Eye (tissue), 1 donor: ENCODE measurements at places on chromosomes 6 and 20.
A peak's percentile ranks its signal among the peaks of the same experiment; 100 is the strongest.

GRCh38 chr6:42704937-42705374 lies 17.4 kb downstream of the PRPH2 start:
- no peak for DNase-seq

DNA sequence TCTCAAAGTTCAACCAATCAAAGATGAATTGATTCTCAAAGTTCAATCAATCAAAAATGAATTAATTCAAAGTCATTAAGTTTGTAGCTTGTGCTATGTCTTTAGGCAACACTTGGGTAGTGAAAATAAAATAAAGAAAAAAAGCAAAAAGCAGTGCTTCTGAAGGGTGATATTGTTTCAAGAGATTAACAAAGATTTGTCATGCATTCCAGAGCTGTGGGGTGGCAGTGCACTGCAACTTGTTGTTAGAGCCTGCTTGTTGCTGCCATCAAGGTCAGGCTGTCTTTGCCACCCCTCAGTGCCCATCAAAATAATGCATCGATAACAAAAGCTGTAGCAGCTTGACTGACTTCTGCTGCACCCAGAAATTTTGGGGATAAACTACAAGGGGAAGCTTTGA lies 128.6 kb downstream of the RNF144B start:
- no peak for DNase-seq

DNA sequence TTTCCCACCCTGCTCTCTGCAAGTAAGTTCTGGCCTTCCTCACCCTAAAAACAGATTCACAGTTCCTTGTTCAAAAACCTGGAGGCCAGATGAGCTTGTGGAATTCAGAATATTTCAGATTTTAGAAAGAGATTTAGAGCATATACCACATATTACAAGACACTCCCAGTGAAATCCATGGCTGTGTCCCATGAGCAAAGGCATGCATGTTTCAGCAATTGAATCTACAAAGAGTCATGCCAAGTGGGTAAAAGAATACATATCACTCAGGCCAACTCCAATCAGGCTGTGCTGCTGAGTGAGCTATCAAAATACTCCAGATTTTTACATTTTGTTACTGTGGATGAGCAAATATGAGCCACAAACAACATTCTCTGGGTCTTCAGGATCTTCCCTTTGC lies 10.2 kb upstream of the NEDD9 start:
- no peak for DNase-seq

- no peak for DNase-seq
Observed at GRCh38 chr20:59781226-59781625, 152.2 kb downstream of the SYCP2 start.

DNA sequence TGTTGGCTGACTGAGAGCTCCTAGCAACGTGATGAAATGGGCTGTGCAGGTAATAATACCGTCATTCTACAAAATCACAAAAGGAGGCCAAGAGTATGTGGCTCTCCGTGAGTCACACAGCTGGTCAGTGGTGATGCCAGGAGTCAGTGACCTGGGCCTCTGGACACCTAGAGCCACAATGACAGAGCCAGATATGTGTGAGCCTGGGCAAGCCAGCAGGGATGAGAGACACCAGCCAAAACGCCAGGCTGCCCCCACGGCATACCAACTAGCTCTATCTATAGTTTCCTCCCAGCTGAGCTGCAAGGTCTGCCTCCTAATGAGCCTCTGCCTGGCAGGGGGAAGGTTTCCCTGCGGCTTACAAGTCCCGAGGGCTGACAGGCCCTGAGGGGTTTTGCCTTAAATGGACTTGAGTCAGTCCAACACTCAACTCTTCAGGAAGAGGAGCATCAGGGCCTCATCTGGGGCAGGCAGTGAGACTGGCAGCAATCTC lies 70.0 kb downstream of the CPNE5 start:
- peak; percentile 35 for DNase-seq

DNA sequence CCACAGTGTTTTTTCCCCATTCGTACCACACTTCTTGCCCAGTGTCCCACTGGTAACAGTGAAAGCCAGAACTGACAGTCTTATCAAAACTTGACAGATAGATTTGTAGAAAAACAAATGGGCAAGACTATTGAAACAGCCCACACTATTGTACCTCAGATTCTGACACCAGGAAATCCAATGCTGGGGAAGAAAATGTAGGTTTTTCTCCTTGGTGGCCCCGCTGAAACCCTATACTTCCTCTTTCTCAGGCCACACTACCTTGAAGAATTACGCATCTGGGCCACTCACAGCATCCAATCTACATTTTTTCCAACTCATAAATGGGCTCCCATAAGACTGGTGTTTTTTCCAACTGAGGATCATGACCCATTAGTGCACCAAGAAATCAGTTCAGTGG lies 90.9 kb upstream of the HDDC2 start:
- DNase-seq: no peak

DNA sequence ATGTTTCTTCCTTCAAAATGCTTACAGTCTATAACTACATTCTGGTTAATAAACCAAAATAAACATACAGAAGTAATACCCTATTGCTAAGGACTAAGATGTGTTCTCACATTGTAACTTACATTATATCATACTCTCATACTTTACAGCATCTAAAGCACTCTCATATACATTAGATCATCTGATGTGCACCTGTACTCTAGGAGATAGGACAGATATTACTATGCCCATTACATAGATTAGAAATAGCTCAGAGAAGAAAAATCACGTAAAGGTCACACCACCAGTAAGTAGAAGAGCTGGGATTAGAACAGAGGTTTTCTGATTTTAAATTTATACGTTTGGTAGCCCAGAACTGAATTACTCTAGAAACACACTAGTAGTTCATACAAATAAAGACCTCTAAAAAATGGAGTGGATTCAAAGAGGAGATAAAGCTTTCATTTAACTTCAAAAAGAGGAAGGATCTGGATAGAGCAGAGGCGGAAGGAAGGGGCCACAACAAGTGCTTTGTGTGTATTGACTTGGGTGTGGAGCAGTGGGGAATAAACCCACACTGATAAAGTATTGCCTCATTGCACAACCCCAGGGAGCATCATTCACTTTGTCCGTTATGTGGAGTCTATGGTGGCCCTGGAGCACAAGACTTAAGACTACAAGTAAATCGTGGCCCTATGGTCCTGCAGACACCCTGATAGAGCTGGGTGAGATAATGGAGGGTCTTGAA lies 30.9 kb downstream of the SLC2A12 start:
- DNase-seq: no peak

DNA sequence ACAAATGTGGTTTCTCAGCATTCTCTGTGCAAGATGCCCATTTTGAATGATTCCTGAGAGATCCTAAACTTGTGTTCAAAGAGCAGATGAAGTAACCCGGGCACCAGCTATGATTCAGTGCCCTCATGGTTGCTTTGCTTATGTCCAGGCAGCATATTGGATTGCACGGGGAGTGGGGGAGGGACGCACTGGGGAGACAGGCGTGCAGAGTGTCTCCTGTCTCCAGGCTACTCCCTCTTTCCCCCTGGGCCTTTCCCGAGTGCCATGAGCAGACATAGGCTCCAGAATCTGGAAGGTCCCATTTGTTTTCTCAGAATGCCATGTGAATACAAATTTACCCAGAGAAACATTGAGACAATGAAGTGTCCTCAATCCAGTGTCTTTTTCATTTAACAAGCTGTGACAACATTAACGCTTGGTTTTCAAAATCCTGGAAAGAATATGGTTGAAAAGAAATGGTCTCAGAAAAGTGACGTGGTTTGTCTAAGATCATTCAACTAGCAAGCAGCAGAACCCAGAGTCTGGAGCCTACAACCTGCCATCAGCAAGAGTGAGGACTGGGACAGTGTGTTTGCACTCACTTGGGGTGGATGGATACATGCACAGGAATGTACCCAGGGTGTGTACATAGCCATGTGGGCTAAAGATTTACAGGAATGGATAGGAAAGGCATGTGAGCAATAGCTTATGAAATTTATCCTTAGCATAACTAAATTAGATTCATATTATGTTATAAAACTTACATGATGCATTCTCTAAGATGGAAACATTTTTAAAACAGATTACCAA lies 4.2 kb downstream of the SYNDIG1 start:
- DNase-seq: no peak

DNA sequence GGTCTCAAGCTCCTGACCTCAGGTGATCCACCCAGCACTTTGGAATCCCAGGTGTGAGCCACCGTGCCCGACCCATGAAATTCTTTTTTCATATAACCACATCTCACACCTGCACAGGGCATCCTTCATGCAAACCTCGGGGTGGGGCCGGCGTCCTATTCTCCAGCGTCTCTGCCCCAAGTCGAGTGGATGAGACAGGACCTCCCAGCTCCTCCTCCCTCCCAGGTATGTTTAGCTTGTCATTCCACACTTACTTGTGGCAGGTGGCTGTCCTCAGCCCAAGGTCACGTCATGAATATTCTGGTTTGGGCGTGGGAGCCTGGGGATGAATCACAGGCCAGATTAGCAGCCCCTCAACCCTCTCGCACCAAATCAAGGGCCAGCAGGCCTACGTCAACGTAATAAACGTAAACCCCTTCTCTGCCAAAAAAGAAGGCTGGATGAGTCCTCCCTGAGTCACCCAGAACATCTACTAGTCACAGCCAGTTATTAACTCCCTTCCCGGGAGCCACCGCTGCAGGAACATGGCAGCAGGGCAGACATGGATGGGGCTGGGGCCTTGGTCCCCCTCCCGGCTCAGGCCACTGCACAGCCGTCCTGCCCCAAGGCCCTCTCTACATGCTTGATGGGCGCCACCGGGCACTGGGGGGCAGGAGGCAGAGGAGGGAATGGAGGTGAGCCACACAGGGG lies 91.7 kb downstream of the YTHDF1 start:
- DNase-seq: no peak

DNA sequence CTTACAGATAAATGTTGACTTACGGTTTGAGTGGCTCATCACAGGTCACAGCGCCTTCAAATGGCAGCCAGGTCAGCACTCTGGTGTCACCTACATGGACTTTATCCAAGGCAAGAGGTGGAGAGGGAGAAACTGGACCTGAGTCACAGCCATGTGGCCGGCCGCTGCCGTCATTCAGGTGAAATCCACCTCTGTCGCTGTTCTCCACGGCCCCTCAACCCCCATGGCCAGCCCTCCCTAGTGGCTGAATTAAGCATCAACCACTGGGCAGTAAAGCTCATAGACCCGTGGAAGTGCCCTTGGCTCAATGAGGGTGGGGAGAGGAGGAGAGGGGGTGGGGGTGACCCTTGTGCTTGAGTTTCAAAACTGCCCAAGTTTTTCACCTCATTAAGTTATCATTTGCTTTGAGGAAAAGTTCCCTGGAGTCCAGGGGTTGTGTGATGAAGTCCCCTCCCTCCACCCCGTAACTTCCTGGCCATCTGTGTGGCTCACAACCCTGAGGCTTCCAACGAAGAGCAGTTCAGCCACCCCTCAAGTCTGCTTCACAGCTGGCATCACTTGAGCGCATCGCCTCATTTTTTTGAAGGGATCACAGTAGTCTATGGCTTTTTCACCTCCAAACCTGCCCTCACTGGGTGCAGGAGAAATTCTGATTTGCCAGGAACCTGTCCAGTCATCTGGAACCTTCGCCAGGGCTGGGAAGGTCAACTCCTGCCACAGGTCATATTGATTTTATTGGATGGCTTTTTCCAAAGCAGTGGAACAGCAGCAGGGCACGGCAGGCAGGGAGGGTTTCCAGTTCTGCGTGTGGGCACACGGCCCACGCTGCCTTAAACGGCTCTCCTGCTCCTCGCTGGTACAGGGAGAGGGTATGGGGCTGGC lies 43.5 kb upstream of the APCDD1L start:
- DNase-seq: no peak

- DNase-seq: no peak
Observed at GRCh38 chr6:167046861-167047495, 47.8 kb downstream of the CEP43 start.

DNA sequence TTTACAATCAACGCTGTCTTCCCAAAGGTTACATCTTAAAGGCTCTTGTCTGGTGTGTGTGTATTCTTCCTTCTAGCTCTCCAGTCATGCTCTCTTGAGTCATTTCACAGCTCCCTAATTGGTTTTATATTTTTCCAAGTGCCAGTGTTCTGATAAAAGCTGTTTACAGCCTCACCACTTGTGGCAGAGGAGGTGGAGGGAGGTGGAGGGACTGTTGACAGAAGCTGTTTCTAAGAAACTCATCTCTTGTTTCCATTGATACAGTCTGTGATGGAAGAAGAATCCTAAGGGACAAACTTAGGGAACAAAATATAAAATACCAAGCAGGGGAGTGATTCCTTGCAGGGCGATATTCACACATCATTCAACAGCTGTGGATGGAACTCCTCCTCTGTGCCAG lies 64.0 kb downstream of the QRSL1 start:
- no peak for DNase-seq

- no peak for DNase-seq
Observed at GRCh38 chr6:165389534-165389933, 80.1 kb upstream of the C6orf118 start.

DNA sequence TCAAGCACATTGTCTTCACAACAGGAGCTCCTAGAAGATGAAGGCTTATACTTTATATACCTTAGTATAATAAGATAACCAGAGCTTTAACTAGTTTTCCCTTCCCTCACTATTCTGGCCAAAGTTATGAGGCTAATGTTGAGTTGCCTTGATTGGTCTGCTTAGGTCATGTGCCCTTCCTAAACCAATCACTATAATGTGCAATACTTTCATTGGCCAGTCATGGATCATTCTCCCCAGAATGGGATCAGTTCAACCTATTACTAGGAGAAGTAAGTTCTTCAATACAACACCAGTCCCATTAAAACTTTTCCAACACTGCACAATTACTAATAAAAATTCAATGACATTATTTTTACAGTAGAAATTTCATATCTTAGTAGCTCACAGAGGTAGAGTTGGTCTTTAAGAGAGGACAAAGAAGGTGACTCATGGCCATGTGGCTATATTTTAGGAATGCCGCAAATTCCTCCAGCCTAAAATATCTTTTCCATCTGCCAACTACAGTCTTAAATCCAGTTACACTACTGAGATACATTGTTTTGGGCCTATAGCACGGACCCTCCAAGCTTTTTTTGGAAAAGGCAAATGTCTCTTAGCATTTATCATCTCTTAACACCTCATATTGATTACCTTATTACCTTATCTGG lies 12.5 kb upstream of the POU3F2 start:
- no peak for DNase-seq

DNA sequence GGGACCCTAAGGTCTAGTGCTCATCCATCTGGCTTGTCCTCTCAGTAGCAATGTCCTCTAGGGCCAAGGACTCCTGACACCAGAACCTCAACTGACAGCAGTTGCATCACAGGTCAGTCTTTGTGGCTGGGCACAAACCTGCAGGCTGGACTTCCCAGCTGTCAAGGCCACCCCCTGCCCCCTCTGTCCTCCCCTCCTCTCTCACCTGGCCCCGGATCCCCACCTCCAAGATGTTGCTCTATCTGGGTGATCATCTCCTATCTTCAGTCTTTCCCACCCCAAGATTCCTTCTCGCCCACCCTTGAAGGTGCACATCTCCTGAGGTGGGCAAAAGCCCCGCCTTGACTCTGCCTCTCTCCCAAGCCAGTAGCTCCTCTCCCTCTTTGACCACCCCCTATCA lies 131.8 kb upstream of the SRSF6 start:
- DNase-seq: no peak

DNA sequence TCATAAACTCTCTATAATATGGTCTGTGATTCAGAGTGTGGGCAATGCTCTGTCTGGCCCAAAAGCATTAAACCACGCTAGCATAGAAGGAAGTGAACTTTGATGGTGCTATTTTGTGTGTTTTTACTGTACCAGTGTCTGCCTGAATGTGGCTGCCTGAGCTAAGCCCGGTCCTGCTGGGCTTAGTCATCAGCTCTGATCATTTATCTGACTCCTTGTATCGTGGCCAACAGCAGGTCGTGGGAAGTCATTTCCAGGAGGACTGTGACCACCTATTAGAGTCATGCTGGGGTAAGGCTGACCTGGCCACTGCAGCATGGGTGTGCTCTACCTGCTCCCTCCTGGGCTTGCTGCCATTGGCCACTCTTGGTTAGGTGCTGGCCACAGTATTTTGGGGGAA lies 239.1 kb upstream of the CEP162 start:
- no peak for DNase-seq

- peak; percentile 66 for DNase-seq
Observed at GRCh38 chr6:168319279-168320111, at the start of gene DACT2. DACT2 (minus strand) TSS chr6:168319777; CDS start chr6:168319633, 144 bp downstream.
